A172 (cell line): ENCODE measurements at places on chromosomes 4 and X.

- no peak for DNase-seq
These were observed 183.2 kb upstream of the CASK start for GRCh38 chrX:42106556-42106955.

DNA sequence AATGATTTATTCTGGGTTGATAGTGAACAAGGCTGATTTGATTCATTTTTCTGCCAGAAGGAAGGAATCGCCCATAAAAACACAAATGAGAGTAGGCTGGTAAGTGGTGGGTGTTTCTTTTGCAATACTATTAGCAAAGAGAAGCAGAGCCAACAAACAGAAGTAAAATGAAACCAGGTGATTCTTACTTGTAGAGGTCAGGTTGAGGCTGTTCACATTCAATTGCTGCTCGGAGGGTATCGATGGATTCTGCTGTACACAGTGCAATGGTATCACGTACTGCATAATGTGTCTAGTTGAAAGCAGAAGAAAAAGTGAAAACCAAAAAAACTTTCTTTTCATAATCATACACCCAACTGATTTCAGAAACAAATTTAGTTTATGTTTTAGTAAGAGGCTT is 94.1 kb upstream of the MCF2 start:
- no peak for DNase-seq

- no peak for DNase-seq
These were observed 7.2 kb downstream of the CRMP1 start for GRCh38 chr4:5885733-5886132.

- no peak for DNase-seq
These were observed 17.9 kb downstream of the VSIG4 start for GRCh38 chrX:66021765-66022631.

- DNase-seq: no peak
These were observed 17.3 kb downstream of the SUV39H1 start for GRCh38 chrX:48713847-48714246.

GRCh38 chrX:134603806-134604700 is 54.2 kb downstream of the PLAC1 start:
- DNase-seq: peak; percentile 60

- no peak for DNase-seq
These were observed 241.0 kb downstream of the SLC39A8 start for GRCh38 chr4:102104278-102104677.

- no peak for DNase-seq
These were observed 152.0 kb upstream of the SLC4A4 start for GRCh38 chr4:71186566-71187403.

DNA sequence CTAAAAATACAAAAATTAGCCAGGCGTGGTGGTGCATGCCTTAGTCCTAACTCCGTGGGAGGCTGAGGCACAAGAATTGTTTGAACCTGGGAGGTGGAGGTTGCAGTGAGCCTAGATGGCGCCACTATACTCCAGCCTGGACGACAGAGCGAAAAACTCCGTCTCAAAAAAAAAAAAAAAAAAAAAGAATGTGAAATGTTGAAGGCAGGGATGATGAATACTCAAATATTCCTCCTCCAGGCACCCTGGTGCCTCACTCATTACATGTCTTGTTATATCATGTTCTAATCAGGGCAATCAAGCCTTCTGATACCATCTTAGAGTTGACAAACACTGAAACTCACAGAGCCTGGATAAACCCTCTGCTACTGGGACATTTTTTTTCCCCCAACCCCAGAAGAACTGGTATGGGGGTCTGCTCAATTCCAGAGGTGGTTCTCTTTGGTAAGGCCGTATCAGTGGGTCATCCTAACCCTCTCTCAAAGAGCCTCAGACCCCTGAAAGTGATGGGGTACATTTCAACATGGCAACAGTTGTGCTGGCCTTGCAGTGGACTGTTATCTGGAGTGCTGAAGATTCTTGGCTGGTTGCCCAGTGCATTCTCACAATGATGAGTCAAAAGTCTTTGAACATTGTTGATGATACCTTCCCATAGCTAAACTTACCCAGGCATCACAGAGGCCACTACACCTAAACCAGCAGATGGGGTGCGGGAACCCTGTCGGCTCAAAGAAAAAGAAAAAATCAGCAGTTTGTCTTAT is 2.4 kb upstream of the SH3KBP1 start:
- peak; percentile 89 for DNase-seq

DNA sequence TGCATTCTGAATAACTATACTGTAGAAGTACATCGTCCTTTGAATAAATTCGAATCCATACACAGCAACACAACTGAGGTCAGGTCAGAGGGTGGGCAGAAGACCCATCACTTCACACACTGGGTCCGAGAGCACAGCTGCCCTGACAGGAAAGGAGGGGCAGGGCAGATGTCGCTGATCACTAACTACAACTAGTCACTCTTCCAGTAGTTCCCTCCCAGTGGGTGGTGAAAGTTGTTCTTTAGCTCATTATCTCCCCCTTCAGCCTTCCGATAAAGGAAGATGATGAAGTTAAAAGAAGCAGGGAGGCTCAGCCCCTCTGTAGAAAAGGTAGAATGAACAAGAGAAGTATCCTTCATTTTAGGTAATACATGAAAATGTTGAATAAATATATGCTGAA is 278.9 kb downstream of the INPP4B start:
- peak; percentile 33 for DNase-seq

GRCh38 chrX:1507511-1508463 is 29.2 kb downstream of the P2RY8 start:
- DNase-seq: no peak

- no peak for DNase-seq
These were observed 876 bp downstream of the MPP1 start for GRCh38 chrX:154804261-154804956.

DNA sequence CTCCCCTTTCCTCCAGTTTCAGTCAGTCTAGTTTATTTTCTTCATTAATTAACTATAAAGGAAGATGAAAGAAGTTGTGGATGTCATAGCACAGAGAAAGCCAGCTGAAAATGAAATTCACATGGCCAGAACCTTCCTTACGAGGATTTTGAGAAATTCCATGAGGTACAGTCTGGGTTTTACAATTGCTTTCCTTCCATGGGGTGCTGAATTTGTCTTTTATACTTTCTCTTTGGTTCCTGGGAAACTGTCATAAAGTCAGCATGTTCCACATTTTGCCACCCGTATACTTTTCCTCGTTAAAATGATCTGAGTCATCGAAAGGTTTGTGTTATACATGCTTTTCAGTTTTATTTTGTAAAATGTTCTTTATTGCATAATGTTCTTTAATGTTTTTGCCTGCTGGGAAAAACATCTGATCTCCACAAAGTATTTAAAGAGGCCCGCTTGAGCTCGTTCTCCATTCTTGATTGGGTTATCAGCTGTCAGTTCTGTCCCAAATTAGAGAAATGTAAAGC is 78.1 kb upstream of the CLDN34 start:
- no peak for DNase-seq

GRCh38 chr4:41377196-41377595 is 120.5 kb downstream of the UCHL1 start:
- DNase-seq: no peak

- DNase-seq: no peak
These were observed 391.1 kb downstream of the IDS start for GRCh38 chrX:149114001-149114400.

DNA sequence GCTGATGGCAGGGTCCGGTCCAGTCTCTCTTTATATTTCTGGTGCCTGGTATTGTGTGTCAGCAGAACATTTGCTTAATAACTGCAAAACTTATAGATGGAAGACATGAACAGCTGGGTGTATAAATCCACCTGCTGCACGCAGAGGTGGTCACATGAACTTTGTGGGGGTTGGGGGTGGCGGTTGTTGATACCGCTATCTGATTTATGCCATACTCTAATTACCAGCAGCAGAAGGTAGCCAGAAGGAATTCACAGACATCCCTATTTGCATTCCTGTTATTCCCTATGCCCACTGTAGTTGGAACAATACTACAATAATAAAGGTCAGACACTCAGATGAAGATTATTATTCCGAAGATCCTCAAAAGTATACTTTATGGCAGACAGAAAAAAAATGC is 121.6 kb upstream of the PUDP start:
- DNase-seq: no peak

GRCh38 chrX:56068274-56068758 is 163.8 kb upstream of the KLF8 start:
- no peak for DNase-seq

DNA sequence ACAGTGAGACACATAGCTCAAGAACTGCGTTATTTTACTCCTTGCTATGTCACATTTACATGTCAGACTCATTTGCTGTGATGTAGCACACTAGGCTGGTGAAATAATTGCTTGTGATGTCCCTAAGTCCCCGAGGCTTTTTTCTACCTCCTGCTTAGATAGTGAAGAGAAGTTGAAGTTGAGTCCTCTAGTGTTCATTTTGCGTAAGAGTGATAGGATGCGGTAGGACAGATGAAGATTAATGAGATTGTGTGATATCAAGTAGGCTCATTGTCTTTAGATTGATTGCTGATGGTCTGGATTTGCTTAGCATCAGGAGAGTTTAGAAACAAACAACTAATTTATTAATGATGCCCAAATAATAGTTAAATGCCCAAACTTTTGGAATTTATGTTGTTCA is 173.6 kb upstream of the NUDT6 start:
- DNase-seq: peak; percentile 30

DNA sequence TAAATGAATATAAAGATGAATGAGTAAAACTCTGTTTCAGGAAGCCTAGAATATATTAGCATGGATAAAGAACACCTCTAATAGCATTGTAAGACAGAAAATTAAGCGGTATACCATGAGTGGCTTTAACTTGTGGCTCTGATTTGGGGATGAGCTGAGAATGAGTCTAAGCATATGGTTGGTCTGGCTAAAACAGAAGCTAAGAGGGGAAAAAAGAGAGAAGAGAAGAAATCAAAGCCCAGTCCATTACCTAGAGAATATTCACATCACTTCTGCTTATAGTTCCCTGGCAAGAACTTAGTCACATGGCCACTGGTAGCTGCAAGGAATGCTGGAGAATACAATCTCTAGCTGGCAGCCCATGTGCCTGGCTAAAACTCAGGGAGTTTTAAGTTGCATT is 414.5 kb downstream of the PRDM5 start:
- DNase-seq: no peak

DNA sequence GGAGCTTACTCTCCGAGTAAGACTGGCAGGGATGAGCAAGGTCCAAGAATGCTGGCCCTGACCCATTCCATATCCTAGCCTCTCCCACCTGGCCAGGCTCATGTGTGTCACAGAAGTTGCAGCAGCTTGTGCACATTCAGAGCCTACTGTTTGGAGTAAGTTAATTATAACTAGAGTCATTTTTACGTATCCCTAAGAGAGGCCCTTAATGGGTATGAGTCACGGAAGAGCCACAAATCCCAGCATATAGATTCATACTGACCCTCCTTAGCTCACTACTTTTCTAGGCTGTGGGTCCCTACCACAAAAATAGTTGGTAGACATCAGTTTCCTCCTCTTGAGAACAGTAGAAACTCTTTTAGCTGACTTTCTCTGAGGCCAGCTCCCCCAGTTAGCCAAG is 118.3 kb upstream of the FRG1 start:
- DNase-seq: no peak

- DNase-seq: peak; percentile 25
These were observed 1.6 kb upstream of the ZC4H2 start for GRCh38 chrX:64977830-64978229.

DNA sequence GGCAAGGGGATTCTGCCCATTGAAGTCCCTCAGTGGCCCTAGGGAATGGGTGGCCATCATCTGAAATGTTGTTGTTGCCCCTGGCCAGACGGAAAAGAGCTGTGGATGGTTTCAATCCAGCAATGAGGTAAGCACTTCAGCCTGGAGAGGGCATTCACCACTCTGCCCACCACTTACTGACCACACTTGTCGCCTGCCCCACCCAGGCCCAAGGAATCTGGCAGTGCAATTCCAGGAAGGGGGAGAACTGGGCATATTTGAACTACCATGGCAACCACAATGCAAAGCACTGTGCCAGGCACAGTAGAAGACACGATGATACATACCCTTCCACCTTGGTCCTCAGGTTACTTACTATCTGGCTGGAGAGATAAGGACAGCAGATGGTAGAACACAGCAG is 161.6 kb downstream of the PDGFRA start:
- DNase-seq: no peak

DNA sequence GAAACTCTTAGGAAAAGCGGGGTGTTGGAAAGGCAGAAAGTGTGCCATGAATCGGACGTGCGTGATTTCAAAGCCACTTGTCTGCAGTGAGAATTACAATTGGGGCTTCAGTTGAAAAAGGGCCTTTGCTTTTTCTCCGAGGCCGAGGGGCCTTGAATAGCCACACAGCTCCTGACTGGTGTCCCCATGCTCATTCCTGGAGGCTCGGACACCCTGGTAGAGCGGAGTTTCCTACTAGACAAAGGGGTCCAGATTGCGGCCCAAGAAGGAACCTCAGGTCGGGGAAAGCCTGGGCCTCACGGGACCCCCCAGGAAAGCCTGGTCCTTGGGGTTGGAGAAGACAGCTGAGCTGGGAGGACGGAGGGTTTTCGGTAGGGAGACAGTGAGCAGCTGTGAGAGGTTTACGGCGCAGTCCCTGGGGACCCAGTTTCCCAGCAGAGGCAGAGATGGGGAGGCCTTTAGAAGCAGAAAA is 3.0 kb upstream of the SHOX start:
- DNase-seq: no peak

DNA sequence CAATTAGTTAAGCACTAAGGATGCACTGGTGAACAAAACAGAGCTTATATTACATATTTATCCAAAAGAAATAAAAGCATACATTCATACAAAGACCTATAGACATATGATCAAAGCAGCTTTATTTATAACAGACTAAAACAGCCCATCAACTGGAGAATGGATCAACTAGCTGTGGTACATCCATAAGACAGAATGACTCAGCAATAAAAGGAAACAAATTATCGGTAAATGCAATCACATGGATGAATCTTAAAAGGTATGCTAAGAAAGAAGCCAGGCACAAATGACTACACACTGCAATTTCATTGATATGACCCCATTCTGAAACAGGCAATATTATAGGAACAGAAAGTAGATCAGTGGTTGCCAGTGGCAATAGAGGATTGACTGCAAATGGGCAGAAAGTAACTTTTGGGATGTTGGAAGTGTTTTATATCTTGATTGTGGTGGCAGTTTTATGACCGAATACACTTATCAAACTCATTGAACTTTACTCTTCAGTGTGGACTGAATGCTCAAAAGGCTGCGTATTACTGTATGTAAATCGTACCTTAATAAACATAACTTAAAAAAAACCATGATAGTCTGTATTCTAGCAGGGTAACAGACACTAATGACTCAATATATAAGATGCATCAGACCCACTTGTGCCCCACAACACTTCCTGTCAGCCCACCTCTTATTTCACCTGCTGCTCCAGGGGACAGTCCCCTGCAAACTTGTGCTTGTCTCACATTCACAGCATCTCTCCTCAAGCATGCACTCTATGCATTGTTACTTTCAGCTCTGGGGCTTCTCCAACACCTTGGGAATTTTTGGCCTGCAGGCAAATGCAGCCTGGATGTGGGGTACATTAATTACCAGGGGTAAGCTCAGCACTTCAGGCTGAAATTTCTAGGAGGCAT is 59.1 kb downstream of the MID1IP1 start:
- no peak for DNase-seq
